Activated CD8-positive, alpha-beta memory T cell treated with anti-CD3 and anti-CD28 coated beads for 4 hours (primary cell): ENCODE measurements at places on chromosomes 1 and 21.

GRCh38 chr1:87120779-87121178 is 206.3 kb downstream of the HS2ST1 start:
- DNase-seq = no peak

- no peak for DNase-seq
These were observed 3.1 kb downstream of the TRAF5 start for GRCh38 chr1:211329764-211330201.

DNA sequence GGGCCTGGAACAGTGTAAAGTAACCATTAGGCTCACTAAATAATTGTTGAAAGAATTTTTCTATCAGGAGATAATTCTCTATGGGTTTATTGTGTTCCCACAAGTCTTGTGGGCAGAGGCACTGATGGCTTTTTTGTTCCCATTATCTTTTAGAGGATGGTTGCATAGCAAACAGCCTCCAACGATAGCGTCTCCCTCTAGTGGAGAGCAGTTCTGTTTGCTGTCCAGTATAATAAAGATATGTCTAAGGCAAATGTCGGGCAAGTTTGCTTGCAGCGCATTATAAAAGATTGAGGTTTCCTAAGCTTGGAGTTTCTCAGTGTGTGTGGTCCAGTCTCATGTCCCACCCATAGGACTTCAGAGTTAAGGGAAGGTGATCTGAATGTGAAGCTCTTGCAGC is 1.3 kb upstream of the SLC6A17 start:
- DNase-seq = no peak

GRCh38 chr1:62800825-62801306 is 16.9 kb downstream of the ATG4C start:
- no peak for DNase-seq

DNA sequence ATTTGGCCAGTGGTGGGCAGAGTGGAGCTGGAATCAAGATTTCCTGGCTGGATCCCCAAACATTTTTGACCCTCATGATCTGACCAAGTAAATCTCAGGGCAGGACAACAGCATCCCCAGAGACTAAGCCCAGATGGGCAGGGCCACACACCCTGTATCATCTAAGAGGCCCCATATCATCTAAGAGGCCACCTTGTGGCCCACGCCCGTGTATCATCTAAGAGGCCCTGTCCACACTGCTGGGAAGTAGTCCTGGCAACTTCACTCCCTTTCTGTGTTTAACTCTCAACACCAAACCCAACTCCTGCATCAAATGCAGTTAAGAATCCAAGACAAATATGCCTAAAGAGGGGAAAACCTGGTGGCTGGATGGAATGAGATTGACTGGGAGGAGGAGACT is 81.6 kb upstream of the SSX2IP start:
- no peak for DNase-seq

DNA sequence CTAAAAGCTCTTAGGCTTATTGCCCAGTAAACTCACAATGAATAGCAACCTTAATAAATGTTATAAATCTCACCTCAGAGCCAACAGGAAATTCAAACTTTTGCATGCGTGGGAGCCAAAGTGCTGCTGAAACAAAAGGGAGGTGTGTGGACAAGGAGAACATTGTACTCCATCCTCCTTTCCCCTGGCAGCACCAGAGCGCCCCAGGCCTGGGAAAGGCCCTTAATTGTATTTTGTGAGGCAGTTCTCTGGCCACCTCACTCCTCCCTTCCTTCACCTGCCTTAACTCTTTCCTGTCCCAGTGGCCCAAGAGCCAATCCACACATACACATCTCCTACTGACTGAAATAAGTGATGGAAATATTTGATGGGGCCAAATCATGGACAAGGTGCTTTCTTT is 648.5 kb downstream of the LMO4 start:
- no peak for DNase-seq

- no peak for DNase-seq
These were observed 39.3 kb downstream of the PDE9A start for GRCh38 chr21:42692688-42693087.
